ENCODE measurements at places on chromosomes 7 and 10. TPM values are rescaled to one million over a fixed set of nuclear protein-coding genes. Genes with fewer than 3 reads are reported as not detected.
A peak's percentile ranks its signal among the peaks of the same experiment; 100 is the strongest.

GRCh38 chr10:73875139-73875475 lies 752 bp upstream of the CAMK2G start:
- no peak for DNase-seq

- peak; percentile 53 for DNase-seq
Observed at GRCh38 chr7:100190048-100190711, 12.5 kb downstream of the STAG3 start.

DNA sequence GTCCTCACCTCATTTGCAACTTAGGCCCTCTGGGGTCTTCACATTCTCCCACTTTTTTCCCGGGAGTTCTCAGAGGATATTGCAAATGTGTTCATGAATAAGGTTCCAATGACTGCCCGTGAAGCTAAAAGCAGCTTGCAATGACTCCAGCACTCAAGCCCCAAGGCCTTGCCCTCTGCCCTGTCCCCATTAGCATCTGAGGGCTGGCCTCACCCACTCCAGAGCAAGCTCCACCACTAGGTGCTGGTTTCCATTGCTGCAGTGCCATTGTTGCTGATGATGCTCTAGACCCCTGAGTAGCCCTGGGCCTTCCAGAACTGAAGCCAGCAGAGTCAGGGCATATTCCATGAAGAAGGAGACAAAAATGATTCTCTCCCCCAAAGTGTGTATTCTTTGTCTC lies 236.8 kb downstream of the DYNC1I1 start:
- no peak for DNase-seq

- DNase-seq = no peak
Observed at GRCh38 chr7:15252181-15252580, 309.6 kb downstream of the AGMO start.

RBAK gene
- 10.2 TPM for total RNA-seq

TRIM50 gene
- total RNA-seq = 0.34 TPM

PLXNA4 gene
- total RNA-seq = 4.6 TPM

HKDC1 gene
- total RNA-seq = 1.5 TPM

COG5 gene
- 101 TPM for total RNA-seq

Data from lung (tissue), 17 donors.